ENCODE measurements at places on chromosomes 7 and 10.

DNA sequence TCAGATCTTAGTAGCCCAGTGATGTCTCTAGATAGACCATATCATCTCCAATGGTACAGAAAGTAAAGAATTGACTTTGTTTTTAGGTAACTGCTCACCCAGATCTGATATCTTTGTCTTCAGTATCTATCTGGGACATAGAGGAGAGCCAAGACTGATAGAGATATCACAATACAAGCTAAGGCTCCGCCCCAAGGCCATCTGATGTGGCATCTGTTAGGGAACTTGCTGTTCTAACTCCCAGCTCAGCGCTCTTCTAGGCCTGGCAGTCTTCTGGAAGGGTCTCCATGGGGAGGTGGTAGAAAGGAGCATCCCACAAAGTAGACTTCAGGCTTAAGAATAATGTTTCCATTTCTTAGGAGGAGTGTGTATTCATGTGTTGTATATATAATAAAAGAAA, 88.4 kb upstream of the SAMD8 start:
- DNase-seq = no peak

GRCh38 chr7:19557726-19558465, 150.9 kb downstream of the POLR1F start:
- no peak for DNase-seq

- DNase-seq = no peak
Measured at GRCh38 chr7:86784765-86785164, 141.1 kb downstream of the GRM3 start.

GRCh38 chr10:103448746-103449145, 3.4 kb downstream of the CALHM2 start:
- peak; percentile 47 for DNase-seq

DNA sequence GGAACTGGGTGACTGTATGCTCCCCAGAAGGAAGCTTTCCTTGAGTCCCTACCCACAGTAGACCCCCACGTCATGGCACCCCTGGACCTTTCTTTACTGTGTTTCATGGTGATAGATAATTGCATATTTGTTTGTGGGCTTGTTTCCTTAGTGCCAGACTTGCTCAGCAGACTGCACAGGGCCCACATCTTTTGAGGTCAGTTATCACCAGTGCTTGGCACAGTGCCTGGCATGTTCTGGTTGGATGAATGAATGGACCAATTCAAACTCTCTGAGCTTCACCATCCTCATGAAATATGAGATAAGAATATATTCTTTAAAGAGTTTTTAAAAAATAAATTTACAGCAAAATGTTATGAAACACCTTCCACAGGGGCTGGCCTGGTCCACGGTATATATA, 78.4 kb upstream of the EMX2 start:
- no peak for DNase-seq

DNA sequence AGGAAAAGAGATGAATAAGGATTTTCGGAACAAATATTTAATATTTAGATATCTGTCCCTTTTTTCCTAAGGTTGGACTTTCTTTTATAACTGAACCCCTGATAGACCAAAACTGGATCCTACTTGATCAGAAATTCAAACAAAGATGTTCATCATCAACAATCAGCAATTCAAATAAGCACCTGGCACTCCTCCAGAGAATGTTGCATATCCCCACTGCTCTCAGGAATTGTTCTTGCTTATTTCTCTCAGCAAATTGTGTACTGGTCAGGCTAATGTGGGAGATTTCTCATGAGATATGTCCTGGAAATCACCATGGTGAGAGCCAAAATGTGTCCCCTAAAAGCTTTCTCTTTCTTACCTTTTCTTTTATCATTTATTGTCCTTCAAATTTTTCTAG, 40.3 kb upstream of the LHFPL3 start:
- no peak for DNase-seq

- DNase-seq = no peak
Measured at GRCh38 chr10:28587270-28587969, 54.5 kb downstream of the WAC start.

DNA sequence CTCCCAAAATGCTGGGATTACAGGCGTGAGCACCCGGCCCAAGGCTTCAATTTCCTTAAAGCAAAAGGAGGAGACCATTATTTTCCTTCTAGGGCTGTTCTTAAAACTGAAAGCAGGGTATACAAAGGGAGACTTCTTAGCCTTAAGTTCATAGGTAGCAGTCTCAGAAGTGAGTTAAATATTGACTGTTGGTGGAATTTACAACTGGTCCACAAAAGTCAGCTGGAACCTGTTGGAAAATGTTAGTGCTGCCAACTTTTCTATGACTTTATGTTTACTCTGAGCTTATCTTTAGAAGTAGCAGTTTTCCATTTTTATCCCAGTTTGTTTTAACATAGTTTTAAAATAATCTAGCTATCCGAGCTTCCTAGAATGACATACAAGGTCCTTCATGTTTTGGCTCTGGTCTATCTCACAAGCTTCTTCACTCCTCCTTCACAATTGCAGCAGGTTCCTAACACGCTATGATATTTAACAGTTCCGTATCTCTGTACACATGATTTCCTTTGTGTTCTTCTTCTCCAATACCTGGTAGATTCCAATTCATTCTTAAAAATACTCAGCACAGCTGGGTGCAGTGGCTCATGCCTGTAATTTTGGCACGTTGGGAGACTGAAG, 3.3 kb downstream of the SLC26A3 start:
- no peak for DNase-seq

DNA sequence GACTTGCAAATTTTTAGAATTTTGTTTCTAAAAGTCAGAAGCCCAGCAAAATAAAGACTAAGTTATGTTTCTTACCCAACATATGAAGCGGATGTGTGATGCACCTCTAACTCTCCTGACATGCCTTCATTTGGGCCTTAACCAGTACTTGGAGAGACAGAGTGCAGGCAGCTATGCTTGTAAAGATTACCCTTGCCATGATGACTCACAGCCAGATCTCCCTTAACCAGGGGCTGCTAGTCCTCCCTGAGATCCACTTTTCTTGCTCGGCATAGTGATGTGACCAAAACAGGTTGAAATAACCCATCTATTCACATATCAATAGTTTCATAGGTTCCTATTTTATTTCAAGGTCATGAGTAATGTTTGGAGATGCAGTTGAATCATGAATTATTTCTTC, 43.6 kb downstream of the PPP1R3A start:
- no peak for DNase-seq

GRCh38 chr7:31190906-31191305, 138.8 kb downstream of the ADCYAP1R1 start:
- no peak for DNase-seq
